ENCODE measurements at places on chromosomes 5 and 9. TPM values are rescaled to one million over a fixed set of nuclear protein-coding genes. Genes with fewer than 3 reads are reported as not detected.

- peak; percentile 1 for DNase-seq
Measured at GRCh38 chr5:41156739-41157138, 56.6 kb downstream of the C6 start.

SECISBP2 gene
- total RNA-seq: 30.6 TPM

INSYN2B gene
- 3.5 TPM for total RNA-seq

GRCh38 chr5:141797425-141797824, 80.8 kb downstream of the PCDH1 start:
- peak; percentile 6 for DNase-seq

DNA sequence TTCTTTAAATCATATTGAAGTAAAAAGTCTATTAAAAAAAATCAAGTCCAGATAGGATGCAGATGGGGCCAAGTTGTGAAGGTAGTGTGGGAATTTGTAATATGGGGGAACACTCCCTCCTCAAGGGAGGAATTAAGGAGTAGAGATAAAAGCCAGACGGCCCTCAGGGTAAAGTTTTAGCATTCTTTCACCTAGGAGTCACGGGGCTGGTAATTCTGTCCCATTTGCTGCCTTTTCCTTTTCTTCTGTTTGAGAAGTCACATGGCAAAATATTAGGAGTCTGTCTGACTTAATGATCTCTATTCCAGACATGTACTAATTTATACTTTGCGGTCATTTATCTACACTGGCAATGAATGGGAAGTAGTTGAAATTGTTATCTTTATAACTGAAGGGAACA, 61.9 kb downstream of the SNX24 start:
- peak; percentile 82 for DNase-seq

GRCh38 chr9:136100700-136101614, 5.9 kb upstream of the NACC2 start:
- no peak for DNase-seq

- peak; percentile 38 for DNase-seq
Measured at GRCh38 chr5:150257424-150257823, 32.1 kb downstream of the CAMK2A start.

F2RL2 gene
- total RNA-seq: 1.5 TPM

DNA sequence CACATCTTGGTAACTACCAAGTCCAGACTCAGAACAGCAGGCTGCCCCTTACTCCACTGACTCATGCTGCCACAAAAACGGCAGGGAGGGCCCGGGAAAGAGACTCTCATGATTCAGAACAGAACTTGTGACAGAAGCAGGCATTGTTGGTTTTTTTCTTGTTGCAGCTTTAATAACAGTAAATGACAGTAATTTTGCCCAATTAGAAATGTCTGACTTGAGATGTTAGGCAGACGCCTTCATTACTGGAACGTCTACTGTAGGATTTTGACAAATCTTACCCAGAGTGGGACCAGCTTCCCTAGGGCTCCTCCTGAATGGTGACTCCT, 77.9 kb downstream of the SEMA5A start:
- DNase-seq: peak; percentile 92

PCDHA7 gene
- total RNA-seq: 0.72 TPM

C7 gene
- total RNA-seq: 0.88 TPM

DOLK gene
- total RNA-seq: 29.5 TPM

- peak; percentile 72 for DNase-seq
Measured at GRCh38 chr9:91746904-91747303, 203.1 kb downstream of the ROR2 start.

SH3GL2 gene
- total RNA-seq: 0.29 TPM

CDH9 gene
- total RNA-seq: not detected

DNA sequence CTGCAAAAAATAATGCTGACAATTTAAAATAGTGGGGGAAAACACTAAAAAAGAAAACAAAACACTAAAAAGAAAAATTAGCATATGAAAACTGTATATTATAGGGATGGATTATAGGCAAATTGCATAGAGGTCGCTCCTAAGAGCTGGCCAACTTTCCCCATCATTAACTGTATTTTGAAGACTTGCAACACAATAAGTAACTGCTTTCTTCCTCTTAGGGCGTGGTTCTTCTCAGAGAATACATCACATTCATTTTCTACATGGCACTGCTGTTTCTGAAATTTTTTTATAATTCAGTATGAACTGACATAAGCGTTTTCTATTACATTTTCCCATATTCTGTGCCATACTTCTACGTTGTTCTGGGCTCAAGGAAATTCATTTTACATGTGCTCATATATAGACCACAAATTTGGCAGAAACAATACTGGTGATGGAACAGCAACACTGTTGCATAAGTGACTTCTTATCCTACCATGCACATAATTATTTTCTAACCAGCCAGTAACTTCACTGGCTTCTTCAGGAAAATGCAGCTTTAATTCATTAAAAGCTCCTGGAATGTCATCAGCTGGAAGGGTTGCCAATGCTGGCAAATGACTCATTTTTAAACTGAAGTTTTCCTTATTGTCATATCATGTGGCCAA, 171.2 kb upstream of the DMAC1 start:
- DNase-seq: no peak

- no peak for DNase-seq
Measured at GRCh38 chr9:89941875-89942274, 337.1 kb downstream of the GADD45G start.

DNA sequence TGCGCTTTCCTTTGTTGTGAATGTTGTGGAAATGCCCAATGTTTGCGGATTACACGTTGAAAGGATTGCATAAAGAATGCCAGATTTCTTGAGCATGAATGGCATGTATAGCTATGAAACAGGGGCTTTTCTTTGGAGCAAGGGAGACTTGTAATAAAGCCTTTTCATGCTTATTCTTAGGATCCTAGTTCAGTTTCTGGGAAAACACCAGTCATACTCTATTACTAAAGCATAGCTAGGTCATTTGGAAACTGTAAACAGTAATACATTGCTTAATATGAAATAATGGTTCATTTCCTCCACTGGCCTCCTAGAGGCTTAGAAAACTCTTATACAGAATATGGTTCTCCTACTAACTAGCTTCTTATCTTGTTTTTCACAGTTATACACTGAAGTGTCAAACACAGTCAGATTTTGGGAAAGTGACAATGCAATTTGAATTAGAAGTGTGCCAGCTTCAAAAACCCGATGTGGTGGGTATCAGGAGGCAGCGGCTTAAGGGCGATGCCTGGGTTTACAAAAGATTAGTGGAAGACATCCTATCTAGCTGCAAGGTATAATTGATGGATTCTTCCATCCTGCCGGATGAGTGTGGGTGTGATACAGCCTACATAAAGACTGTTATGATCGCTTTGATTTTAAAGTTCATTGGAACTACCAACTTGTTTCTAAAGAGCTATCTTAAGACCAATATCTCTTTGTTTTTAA, 104.2 kb downstream of the MELK start:
- DNase-seq: no peak

DNA sequence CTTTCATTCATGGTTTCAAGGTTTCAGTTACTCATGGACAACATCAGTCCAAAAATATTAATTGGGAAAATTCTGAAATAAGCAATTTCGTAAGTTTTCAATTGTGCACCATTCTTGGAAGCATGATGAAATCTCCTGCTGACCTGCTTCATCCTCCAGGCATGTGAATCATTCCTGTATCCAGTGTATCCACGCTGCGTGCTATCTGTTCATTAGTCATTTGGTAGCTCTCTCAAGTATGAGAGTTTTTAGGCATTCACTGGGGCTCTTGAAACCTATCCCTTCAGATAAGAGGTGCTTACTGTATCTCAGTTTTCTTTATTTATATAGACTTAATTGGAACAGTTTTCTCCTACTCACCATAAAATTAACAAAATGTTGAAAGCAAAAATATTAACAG, 293.0 kb downstream of the CDH12 start:
- no peak for DNase-seq

DDX31 gene
- 10.9 TPM for total RNA-seq

DNA sequence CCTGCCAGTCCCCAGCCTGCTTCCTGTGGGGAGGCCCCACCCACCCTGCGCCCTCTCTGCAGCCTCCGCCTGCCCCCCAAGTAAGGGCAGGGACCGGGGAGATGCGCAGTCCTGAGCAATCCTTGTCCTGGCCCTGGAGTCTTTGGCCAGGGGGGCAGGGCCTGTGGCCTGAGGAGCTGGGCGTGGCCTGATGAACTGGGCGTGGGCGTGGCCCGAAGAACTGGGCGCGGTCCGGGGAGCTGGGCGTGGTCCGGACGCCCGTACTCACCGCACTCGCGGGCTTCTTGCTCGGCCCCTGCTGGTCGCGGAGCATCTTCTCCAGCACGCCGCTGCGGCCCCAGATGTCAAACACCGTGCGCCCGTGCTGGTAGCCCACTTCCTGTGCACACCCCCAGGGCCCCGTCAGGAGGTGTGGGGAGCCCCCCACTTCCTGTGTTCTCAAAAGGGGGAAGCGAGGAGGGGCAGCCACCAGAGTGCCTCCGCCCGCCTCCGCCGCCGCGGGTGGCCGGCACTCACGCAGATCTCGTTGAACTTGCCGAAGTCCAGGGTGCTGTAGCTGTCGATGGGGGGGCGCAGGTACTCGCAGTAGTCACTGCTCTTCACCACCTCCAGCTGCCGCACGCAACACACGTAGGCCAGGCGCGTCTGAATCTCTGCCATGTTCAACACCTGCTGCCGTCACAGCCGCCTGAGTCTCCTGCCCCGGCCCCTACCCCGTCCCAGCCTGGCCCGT, 2.7 kb upstream of the NSMF start:
- peak; percentile 94 for DNase-seq

- no peak for DNase-seq
Measured at GRCh38 chr9:91144769-91145168, 216.9 kb downstream of the AUH start.

GRCh38 chr5:15021266-15022046, 149.9 kb upstream of the ANKH start:
- peak; percentile 74 for DNase-seq

DNM1 gene
- total RNA-seq: 3.6 TPM

DNA sequence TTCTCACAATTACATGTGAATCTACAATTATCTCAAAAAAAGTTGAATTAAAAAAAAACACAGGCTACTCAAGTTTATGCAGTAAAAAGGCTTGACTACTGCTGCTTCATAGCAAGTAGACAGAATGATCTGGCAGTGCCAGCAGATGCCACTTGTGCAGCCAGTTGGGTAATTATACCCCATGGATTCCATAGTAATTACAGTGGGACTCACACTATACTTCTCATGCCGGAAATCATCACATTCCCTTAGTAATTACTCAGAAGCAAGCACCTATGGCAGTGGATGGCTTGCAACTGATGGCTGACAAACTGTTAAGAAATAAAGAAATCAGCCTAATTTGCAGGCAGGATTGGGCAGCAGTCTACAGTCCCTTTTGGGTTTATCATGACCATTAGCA, 463.2 kb upstream of the KLF4 start:
- no peak for DNase-seq

Data from osteoblast (primary cell).